ENCODE measurements at places on chromosomes 6 and 20.

DNA sequence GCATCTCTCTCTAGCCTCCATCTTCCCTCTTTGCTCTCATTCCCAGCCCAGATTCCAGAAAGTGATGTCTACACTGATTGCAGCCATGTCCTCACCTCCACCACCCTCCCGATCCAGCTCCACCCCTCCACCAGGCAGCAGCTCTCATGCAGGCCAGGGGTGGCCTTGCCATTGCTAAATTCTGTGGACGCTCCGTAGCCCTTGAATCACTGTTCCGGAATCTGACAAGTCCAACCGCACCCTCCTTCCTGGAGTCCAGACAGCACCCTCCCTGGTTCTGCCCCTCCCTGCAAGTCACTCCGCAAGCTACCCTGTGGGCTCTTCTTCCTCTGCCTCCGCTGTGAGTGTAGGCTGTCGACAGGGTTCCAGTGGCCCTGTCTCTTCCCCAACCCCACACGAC is 26.2 kb downstream of the TNXB start:
- DNase-seq, result no peak

DNA sequence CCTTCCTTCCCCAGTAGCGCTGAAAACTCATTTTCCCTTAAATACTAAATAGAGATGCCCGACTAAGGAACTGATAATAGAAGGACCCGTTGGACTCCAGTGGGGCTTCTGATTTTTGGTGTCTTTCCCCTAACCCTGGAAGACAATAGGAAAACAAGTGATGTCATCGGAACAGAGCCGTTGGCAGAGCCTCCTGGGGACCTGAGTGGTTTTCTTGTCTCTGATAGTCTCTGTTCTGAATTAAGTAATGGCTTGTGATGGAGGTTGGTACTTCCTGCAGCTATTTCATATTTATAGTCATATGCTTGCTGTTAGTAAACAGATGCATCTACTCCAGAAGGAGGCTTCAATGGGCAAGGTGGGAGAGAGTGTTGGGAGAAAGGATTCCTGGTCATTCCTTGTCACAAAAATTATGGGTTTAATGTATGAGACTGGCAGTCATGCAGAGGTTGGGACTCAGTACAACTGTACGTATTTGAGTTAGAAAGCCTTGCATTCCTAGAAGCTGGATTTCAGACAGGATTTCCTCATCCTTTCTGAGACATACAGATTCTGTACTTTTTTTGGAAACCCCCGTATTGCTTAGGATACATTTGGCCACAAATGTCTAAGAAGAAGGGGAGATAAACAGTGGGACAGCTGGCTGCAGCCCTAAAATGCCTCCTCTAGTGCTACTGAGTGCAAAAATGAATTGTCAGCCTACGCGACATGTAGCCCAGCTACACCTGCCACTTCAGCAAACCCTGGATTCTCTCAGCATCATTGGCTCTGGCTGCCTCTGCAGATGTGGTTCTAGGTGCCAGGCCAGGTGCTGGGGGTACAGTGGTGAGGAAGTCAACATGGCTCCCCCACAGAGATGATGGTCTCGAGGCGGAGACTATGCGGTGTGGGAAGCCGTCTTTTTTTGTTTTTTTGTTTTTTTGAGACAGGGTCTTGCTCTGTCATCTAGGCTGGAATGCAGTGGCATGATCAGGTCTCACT is 38.1 kb downstream of the CDS2 start:
- no peak for DNase-seq

DNA sequence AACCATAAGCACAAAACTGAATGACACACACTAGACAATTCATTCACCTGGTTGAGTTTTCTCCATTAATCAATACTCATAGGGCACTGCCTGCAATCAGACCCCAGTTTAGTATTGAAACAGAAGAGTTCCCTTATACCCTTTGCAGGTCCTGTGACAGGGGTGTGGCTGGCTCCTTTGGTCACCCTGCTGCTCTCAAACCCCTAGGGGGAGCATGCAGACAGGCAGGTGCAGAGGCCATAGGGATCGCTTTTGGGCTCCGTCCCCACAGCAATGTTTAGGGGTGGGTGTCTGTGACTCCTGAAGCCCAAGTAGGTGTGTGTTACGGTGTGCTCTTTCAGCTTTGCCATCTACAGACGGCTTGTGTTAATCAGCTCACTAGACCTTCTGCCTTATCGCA is 210.4 kb downstream of the CENPW start:
- no peak for DNase-seq

- DNase-seq, result no peak
These were observed 198.9 kb downstream of the NKAIN2 start for GRCh38 chr6:124002377-124003081.

- DNase-seq, result no peak
These were observed 658.8 kb upstream of the CHD6 start for GRCh38 chr20:42276718-42277602.

DNA sequence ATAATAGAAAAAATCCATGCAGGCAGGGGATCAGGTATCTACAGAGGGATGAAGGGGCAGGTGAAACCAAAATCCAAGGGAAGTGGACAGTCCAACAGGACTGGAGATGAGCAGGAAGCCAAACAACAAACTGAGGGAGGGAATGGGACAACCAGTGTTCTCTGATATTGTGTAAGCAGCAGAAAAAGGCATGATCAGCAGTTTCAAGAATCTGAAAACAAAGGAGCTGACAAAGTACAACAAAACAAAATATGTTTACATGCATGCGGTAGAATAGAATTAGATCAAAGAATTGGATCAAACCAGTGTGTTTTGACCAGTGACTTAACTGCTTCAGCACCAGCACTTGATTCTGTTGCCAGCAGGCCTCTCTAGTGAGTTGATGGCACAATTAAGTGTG is 729.7 kb downstream of the RFPL4B start:
- no peak for DNase-seq

DNA sequence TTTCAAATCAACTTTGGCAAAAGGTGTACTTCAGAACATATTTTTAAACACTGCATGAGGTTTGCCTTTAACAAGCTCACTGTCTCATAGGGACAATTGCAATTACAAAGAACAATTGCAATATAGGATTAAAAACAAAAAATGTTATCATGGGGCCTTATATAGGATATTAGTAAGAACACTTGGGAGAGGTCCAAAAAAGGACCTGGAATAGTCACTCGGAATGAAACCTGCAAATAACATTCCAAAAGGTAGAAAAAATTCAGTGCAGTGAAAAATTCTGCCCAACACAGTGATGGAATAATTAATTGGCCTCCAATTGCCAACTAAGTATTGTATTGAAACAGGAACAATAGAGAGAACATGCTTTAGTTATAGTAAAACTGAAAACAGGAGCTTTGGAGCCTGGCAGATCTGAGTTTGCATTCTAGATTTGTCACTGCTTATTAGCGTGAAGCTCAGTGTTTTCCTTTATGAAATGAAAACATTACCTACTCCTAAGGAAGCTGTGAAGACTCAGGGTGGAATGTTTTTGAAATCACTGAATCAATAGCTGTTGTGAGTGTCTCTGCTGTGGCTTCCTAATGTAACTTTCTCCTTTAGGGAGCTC is 172.6 kb upstream of the BMP5 start:
- DNase-seq, result no peak

DNA sequence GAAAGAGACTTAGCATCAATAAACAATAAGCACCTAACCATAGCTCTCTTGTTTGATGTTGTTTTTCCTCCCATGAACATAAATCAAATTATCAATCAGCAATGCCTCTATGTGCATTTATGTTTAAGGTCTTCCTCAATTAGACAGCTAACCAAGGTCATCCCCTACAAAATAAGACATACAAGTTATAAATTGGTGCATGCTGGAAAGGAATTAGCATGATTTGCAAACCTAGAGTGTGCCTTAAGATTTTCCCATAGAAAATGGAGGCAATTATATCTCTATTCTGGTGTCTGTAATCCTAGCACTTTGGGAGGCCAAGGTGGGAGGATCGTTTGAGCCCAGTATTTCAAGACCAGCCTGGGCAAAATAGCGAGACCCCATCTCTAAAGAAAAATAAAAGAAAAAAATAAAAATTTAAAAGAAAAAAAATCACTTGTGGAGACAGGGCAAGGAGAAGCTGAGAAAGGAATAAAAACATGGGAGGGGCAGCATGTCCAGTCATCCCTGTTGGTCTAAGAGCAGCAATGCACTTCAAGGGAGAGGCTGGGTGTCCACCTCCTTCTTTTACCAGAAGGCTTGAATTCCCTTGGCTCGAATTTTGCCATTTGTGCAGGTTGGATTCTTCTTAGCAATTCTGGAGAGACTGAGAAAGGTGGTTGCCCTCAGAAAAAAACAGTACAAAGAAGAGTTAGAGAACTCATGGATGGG is 9.3 kb upstream of the SLPI start:
- DNase-seq, result no peak

DNA sequence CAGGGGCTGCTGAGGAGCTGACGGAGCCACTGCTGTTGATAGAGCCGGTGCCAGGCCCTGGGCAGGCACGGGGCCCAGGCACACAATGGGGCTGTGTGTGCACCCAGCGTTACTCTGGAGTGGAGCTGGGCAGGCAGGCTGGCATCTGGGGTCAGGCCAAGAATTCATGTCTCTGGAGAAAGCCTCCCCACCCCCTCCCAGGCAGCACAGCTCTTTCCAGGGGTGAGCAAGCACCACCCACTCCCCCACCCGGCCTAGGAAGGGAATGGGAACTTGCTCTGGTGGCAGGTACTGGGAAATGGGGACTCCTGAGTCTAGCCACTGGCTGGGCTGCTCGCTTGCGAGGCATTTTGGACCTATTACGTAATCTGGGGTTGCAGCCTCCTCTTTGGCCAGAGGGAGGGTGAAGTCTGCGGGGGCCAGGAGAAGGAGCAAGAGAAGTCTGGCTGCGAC is 22.7 kb downstream of the TFEB start:
- DNase-seq, result no peak

DNA sequence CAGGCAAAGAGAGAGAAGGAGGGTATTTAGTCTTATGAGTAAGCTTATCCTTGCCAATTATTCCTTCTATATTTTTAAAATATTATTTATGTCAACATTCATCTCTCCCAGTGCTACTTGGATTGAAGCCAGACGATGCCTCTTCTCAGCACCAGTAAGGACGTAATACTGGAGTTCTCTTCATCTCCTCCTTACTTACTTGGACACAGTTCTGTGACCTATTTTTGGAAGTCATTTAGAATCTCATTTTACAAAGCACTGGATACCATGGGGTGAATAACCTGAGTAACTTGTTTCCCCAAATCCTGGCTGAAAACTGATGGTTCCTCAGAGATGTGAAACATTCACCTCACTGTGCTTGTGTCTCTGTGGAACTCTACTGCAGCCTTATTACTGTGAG is 137.4 kb upstream of the LAMP5 start:
- DNase-seq, result no peak

- no peak for DNase-seq
These were observed 99.2 kb downstream of the LCA5 start for GRCh38 chr6:79438030-79438429.

DNA sequence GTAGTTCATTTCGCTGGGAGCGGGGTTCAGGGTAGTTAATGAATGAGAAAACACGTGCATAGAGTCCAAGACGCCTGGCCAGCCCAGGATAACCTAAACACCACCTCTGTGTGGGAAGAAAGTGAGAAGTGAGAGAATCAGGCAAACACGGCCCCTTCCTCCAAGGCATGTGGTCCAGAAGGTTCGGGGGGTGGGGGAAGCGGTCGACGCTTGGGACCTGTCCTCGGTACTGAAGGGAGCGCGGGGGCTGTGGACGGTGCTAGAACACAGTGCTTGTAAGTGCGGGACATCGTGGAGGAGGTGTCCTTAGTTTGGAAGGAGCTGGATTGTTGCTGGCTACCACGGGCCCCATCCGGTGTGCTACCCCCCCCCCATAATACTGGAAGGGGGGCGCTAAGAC is 1.7 kb upstream of the VSTM2L start:
- DNase-seq, result no peak

DNA sequence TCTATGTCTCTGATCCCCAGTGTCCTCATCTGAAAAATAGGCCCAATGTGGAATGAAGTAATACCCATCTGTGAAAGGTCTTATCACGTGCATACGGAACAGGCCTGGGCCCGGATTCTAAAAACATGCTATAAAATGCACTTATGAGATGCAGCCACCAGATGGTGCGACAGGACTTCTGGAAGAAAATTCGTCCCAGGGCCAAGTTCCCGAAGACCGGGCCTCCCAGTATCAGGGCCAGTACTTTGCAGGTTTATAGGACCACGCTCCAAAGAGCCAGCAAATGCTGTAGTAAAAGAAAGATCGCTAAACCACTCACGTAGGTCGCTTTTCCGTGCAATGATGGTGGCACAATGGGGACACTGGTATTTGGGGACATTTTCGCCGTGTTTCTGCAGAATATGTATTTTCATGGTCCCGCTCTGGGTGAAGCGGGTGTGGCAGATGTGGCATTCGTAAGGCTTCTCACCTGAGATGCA is 10.6 kb downstream of the CTCFL start:
- no peak for DNase-seq

- no peak for DNase-seq
These were observed 204.8 kb downstream of the THBS2 start for GRCh38 chr6:169048865-169049205.

- no peak for DNase-seq
These were observed 667.5 kb downstream of the UTRN start for GRCh38 chr6:144952456-144953240.

DNA sequence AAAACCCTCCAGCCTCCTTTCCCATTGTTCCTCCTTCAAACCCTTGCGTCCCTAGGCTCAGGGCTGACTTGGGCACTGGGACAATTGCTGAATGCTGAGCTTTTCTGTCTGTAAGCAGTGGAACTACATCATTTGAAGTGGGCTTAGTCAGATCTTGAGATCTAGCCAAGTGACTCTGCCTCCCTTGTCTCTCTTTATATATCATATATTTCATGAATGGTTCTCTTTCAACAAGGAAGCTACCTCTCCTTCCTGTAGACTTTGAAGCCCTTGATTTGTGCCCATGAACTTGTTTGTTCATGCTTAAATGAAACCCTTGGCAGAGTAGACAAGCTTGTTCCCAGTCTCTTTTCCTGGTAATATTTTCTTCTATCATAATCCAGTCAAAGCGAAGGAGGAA is 60.0 kb upstream of the KIF13A start:
- no peak for DNase-seq

DNA sequence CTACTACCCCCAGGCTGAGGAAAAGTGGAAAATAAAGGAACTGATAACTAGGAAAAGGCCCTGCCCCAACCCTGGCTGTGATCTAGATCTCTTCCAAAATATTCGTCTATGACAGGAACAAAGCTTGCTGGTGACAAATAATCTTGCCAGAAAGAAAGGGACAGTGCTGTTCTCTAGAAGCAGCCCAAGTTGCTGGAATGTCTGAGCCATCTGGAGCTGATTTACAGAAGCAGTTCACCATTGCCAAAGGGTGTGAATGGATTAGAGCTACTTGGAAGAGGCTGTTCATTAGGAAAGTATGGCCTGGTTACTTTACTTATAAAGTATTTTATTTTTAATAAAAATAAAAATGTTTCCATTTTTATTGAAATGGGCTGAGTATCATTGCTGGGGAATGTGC is 146.3 kb downstream of the EPM2A start:
- DNase-seq, result no peak

Measured in activated CD8-positive, alpha-beta memory T cell treated with anti-CD3 and anti-CD28 coated beads for 1 hour (primary cell).